ENCODE measurements at places on chromosomes 12 and 14.

DNA sequence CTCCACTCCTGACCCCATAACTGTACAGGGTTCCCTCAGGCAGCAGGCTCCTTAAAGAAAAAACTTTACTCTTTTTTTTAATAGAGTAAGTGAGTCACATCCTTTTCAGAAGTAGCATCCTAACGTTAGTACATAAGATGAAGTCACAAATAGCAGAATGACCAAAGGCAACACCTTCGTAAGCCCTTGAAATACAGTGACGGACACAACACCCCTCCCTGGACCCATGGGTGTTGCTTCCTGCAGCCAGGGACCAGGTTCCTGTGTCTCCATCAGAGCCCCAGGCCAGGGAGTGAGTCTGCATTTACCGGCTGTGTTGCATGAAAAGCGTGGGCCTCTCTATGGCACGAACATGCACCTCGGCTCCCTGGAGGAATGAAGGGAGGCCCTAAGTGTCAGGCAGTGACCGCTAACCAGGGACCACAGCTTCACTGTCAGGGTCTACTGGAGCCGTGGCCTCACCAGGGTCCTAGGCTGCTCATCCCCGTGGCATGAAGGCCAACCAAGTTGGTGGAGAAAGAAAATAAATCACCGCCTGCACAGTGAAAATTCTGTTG, 340.0 kb upstream of the SFSWAP start:
- DNase-seq, result no peak

- DNase-seq, result no peak
Observed at GRCh38 chr14:101840649-101841369, 79.3 kb downstream of the PPP2R5C start.

DNA sequence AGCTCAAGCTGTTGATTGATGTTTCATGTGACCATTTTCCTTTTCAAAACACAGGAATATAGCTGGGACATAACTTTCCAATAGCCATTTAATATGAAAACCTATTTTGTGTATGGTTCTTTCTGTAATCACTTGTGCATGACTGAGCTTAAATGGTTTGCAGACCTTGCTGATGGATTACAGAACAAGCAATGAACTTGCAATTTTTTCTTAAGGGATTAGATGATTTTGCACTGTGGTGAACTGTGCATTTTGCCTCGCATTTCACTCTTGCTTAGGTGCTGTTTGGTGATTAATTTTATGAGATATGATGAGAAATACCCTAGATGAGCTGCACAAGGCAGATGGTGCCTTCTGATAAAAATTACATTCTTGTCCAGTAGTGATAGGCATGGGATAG, 419.0 kb upstream of the FBXO33 start:
- no peak for DNase-seq

DNA sequence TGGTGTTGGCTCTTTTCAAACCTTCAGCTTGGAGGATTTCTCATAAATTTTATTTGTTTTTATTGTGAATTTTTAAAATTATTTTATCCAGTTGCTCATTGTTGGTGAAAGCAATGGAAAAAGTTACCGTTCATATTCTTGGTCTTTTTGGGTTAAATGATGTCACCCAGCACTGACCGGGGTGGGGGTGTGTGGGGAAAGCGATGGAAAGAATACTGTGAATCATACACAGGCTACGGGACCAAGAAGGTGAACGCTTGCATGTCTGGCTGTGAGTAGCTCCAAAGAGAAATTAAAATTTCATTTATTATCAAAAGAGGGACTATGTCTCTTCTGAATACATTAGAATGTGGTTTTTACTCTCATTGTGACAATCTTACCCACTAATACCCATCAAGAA, 430.1 kb downstream of the AEBP2 start:
- DNase-seq, result no peak

DNA sequence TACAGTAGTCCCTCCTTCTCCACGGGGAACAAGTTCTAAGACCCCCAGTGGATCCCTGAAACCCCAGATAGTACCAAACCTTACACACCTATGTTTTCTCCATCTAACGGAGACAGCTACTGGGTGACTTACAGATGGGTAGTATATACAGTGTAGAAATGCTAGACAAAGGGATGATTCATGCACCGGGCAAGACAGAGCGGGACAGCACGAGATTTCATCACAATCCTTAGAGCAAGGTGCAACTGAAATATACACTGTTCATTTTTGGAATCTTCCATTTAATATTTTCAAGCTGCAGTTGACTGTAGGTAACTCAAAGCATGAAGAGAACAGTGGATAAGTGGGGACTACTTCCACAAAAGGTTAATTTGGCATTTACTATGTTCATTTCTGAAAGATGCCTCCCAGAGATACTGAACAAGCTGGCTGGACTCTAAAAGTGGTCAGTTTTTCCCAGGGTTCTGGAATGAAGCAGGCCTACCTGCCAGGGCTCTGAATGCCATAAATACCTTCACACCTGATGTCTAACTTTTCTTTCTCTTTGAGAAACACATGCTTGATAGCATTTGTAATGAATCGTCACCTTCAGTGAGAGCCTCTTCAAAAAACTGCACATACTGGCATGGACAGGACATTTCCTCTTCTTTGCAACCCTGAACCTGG, 127.7 kb upstream of the FOXN3 start:
- no peak for DNase-seq

DNA sequence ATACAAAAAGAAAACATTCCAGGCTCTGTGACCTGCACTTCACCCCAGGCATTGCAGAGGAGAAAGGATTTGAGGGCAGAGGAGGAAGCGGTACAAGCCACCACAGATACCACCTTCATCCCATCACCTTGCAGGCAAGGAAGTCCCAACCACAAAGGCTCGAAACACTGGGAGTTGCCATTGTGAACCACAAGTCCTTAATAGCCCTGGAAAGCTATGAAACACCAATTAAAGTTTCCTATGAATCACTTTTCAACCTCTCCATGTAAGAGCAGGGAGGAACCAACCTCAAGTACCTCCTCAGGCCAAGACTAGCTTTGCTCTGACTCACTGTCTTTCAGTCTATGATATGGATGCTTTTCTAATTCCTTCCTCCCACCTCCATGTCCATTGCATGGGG, 27.0 kb downstream of the MAP3K9 start:
- no peak for DNase-seq

DNA sequence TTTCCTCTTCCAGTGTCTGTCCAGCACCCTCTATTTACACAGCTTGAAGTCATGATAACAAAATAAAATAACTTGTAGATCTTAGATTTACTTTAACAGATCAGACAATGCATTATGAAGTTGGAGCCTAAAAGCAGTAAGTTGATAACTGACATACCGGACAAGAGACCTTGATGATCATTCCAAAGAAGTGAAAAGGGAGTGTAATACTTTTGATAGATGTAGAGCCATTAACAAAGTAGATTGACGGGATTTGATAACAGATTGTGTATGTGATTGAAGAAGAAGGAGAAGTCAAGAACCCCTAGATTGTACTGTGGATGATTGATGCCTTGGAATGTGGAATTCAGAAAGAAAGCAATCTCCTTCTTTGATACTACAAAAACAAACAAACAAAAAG, 403.8 kb upstream of the MGAT4C start:
- DNase-seq, result no peak

- DNase-seq, result no peak
Observed at GRCh38 chr12:115190010-115190770, 506.2 kb upstream of the TBX3 start.

DNA sequence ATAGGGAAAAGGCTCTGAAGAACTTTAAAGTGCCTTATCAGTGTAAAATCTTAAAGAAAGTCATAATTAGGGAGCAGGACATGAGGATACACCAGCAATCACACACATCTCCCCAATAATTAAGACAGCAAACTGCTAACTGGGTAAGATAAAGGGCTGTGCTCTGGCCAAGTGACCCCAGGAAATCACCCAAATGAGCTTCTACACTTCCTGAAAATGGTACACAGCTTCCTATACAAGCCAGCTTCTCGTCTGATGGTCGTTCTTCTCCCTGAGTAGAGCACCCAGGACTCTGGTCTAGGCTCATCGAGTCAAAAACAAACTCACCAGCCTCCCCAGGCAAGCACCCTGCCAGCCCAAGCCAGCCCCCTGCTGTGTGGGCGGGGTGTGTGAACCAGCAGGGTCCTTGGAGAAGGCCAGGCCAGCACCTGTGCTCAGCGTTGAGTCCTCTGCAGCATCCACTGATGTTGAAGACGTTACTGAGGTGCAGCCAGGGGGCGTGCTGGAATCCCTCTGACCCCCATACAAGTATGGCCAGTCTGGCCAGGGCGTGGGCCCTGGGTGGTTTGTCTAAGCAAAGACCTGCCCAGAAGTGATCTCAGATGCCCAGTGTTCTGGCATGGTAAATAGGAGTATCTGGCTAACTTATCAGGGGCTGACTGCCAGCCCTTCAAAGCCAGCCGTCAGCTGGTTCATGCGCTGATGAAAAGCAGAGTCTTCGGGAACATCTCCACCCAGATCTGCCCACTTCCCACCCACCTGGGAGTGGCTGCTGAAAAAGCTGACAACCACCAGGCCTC, 41.4 kb downstream of the ACTN1 start:
- DNase-seq, result peak; percentile 20

Measured in stimulated activated naive CD4-positive, alpha-beta T cell (primary cell).